ENCODE measurements at places on chromosomes 2 and 18.

DNA sequence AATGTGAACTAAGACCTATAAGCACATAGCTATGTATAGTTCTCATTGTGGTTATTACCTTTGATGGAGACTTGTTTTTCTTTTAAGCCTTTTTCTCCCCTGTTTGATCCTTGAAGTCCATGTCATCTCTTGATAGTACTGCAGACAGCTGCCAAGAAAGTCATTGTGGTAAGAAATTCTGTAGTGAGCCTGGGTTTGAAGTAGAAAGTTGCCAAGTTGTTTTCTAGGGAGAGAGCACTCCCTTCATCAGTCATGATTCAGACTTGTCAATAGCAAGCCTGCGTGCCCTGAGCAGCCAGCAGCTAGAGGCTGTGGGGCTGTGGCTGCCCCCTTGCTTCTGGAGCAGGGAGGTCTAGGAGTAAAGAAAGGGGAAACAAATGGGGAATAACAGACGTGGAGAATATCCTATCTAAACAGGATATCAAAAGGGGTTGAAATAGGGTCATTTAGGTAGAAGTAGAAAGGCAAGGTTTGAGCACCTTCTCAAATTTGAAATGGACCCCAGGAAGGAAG lies 8.4 kb downstream of the SP5 start:
- DNase-seq: no peak

- DNase-seq: no peak
Observed at GRCh38 chr18:3792711-3793110, 342.7 kb downstream of the TGIF1 start.

- peak; percentile 85 for DNase-seq
Observed at GRCh38 chr2:29113891-29114321, 1.3 kb upstream of the CLIP4 start.

GRCh38 chr18:76476665-76477561 lies 18.1 kb downstream of the ZNF516 start:
- DNase-seq: peak; percentile 84

- no peak for DNase-seq
Observed at GRCh38 chr2:34266908-34267697, 668.0 kb upstream of the FAM98A start.

DNA sequence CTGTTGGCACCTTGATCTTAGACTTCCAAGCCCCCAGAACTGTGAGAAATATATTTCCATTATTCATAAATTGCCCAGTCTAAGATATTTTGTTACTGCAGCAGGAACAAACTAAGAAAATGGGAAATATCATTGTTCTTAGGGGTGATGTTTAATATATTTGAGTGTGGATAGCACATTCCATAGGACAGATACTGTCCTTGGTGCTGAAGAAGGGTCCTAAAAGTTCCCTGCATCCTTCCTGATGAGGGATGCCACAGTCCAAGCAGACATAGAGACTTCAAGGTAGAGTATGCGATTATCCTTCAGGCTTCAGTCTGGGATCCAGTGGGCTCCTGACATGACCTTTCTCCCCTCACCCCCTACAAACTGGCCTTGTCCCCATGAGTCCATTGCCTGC lies 689.0 kb downstream of the TDRD15 start:
- no peak for DNase-seq

- DNase-seq: no peak
Observed at GRCh38 chr2:45459860-45460259, 151.2 kb downstream of the SRBD1 start.

- no peak for DNase-seq
Observed at GRCh38 chr2:60485055-60485454, 68.4 kb downstream of the BCL11A start.

GRCh38 chr2:36811071-36811470 lies 114.6 kb downstream of the VIT start:
- DNase-seq: no peak

DNA sequence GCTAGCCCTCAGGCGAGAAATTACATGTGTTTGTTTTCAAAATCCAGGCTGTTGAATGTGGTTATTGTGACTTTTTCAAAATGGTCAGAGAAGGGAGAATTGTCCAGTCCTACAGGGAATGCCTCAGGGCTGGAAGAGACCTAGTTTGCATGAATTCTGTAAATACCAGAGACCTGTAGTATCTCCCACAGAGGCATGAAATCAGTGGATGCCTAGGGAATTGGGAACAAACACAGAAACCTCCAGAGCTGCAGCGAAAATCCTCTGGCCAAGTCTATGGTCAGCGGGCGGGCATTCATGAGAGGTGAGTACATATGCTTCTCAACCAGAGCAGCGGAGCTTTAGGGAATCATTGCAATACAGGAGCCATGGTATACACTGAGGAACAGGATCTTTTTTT lies 1596.5 kb upstream of the NXPH2 start:
- no peak for DNase-seq

DNA sequence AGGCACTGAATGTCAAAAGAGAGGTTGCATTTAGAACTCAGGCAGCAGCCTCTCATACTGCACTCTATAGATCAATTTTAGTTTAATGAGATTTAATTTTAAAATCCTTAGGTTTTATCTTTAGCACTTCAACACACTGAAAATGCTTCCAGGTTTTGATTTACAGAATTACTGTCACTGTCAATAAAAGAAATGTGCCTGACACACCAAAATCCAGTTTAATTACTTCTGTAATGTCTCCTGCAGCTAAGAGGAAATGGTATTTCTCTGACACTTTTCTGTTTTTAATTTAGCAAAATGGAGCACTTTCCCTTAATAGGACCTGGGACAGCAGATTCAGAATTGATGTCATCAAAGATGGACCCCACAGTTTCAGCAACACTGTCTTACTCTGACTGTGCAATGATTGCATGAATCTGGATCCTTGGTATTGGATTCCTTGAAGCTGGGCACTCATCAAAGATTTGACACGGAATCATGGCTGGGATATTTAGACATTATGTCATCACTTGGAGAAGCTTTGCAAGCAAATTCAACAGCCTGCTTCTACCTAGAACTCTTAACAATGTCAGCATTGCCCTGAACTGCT lies 576.5 kb downstream of the NRXN1 start:
- DNase-seq: no peak

All from bronchial epithelial cell (primary cell).